ENCODE measurements at places on chromosomes 5 and 9.

- DNase-seq, result peak; percentile 81
Measured at GRCh38 chr5:132657676-132658380, at the start of gene IL13. IL13 (plus strand) TSS chr5:132658173; CDS start chr5:132658187, 14 bp downstream.

DNA sequence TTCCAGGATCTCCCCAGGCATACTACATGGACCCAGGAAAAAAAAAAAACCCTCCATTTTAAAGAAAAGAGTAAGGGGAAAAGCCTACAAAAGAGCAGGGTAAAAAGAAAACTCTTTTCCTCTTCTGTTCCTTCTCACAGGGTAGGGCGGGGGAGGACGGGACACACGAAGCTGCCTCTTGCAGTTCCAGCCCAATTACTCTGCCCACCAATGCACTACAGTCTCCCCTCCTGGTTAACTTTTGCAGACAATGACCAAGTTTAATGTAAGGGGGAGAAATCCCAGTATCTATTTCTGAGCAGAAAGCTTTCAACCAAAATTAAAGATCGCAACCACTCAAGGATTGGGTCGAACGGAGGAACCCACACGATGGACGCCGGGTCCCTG lies 1.3 kb downstream of the BRD3 start:
- no peak for DNase-seq

DNA sequence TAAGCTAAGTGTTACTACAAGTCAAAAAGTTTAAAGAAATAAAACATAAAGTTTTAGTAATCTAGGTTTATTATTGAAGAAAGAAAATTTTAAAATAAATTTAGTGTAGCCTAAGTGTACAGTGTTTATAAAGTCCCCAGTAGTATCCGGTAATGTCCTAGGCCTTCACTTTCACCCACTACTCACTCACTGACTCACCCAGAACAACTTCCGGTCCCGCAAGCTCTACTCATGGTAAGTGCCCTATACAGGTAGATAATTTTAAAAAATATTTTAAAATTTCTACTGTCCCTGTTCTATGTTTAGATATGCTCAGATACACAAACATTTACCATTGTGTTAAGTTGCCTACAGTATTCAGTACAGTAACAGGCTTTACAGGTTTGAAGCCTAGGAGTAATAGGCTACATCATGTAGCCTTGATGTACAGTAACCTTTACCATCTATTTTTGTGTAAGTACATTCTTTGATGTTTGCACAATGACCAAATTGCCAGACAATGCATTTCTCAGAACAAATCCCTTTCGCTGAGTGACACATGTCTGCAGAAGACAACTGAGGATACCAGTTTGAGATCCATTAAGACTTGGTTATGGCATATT lies 253.6 kb downstream of the TRIM32 start:
- DNase-seq, result no peak

- no peak for DNase-seq
Measured at GRCh38 chr5:131377785-131378325, 114.0 kb downstream of the CDC42SE2 start.

- no peak for DNase-seq
Measured at GRCh38 chr9:11352612-11353011, 739.8 kb upstream of the PTPRD start.

- no peak for DNase-seq
Measured at GRCh38 chr5:169751490-169751889, 114.4 kb downstream of the DOCK2 start.

DNA sequence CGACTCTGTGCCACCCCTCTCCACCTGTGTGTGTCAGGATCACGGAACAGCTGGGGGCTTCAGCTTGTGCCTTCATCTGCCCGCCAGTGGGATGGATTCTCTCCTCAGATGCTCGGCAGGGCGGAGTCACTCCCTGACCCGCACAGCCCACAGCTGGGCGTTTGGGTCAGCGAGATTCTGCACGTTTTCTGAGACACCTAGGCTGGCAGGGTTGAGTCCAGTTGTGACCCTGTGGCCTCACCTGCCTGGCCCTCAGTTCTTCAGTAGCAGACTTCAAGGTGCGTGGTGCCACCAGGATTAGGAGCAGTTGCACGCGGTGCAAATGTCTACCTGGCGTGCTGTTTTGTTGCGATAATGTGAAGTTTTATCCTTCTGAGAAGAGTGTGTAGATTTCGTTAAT lies 5.0 kb downstream of the NDUFS6 start:
- DNase-seq, result no peak

GRCh38 chr5:7420510-7421280 lies 24.8 kb downstream of the ADCY2 start:
- DNase-seq, result no peak

GRCh38 chr5:36298552-36298951 lies 3.1 kb downstream of the RANBP3L start:
- no peak for DNase-seq

- no peak for DNase-seq
Measured at GRCh38 chr9:99873531-99873930, 32.9 kb upstream of the STX17 start.

GRCh38 chr5:62354028-62354874 lies 48.2 kb downstream of the KIF2A start:
- DNase-seq, result no peak

- DNase-seq, result no peak
Measured at GRCh38 chr5:17190242-17190778, 27.1 kb upstream of the BASP1 start.

- DNase-seq, result no peak
Measured at GRCh38 chr9:84711936-84712335, 42.4 kb downstream of the NTRK2 start.

- no peak for DNase-seq
Measured at GRCh38 chr9:70534471-70534870, 120.0 kb upstream of the KLF9 start.

DNA sequence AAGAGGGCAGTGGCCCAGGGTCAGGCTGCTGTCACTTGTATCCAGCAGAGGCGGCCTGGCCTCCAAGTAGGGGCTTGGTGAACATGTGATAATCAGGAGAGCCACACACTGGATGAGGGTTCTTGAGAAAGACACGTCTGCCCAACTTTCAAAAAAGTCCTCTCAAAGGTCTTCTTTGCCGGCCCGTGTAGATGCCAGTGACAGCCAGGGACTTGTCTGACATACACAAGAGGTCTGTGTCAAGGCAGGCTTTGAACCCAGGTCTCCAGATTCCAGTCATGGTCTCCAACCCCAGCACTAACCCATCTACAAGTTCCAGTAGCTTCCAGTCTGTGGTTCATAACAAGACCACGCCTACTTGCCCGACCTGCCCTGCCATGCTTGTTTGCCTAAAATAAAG lies 7.9 kb upstream of the AMBP start:
- DNase-seq, result peak; percentile 58

- no peak for DNase-seq
Measured at GRCh38 chr5:14267991-14268708, 125.0 kb downstream of the TRIO start.

- no peak for DNase-seq
Measured at GRCh38 chr5:107099506-107099905, 571.2 kb downstream of the EFNA5 start.

DNA sequence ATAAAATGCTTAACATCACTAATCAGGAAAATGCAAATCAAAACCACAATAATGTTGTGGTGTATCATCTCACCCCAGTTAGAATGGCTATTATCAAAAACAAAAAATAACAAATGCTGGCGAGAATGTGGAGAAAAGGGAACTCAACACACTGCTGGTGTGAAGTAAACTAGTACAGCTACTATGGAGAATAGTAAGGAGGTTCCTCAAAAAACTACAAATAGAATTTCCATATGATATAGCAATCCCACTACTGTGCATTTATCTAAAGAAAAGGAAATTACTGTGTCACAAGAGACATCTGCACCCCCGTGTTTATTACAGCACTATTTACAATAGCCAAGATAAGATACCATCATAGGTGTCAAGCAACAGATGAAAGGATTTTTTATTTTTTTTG lies 214.5 kb upstream of the RASA1 start:
- no peak for DNase-seq

DNA sequence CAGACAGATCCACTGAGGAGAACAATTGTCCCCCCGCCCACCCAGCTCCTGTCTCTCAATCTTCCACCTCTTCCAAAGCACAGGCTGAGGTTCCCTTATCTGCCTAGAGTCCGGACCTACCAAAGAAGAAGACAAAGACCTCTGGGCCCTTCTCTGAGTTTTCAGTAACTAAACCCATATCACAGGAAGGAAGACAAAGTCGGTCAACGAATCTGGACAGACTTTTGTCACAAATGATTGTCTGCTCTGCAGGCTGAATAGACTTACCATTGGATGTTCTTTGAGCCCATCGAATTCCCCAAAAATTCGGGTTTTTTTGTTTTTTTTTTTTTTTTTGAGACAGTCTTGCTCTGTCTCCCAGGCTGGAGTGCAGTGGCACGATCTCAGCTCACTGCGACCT lies 58.0 kb downstream of the C9orf50 start:
- DNase-seq, result no peak

DNA sequence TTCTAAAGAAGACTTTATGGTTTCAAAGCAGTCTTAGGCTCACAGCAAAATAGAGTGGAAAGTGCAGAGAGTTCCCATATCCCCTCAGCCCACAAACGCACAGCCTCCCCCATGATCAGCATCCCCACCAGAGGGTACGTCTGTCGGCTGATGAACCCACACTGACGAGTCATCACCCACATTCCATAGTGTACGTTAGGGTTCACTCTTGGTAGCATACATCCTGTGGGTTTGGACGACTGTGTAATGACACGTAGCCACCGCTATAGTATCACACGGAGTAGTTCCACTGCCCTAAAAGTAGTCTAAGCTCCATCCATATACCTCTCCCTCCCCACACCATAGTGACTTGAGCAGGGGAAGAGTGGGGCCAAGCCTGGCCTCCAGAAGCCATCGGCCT lies 135.7 kb upstream of the PHYKPL start:
- no peak for DNase-seq

DNA sequence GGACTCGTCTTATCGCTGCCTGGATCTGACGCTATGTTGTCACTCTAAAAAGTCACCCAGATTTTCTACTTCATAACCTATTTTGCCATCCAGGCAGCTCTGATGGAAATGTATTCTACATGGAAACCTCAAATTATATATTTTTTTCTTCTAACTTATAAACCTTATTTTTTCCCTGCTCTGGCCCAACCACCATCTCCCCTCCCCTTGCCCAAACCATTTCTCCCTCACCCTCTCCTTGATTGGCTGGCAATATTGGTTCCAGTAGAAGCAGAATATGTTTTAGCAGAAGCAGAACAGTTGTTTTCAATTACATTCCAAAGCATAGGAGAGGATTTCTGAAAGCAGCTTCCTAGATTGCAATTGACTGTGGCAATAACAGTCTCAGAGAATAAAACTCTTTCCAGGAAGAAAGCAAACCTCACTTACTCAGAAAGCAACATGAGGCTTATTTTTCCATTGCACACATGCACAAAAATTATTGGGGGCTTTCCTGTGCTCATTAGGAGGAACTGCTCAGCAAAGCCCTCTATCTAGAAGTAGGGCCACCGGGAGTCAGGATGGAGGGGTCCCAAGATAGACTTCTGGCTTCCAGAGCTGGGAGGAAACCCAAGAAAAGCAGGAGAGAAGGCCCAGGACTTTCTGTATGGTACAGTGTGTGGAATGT lies 191.8 kb downstream of the ESM1 start:
- no peak for DNase-seq

GRCh38 chr9:78026416-78026815 lies 5.2 kb downstream of the GNAQ start:
- DNase-seq, result no peak

GRCh38 chr5:113269023-113269997 lies 165.5 kb downstream of the TSSK1B start:
- DNase-seq, result no peak

GRCh38 chr5:98997000-98997399 lies 68.2 kb upstream of the CHD1 start:
- no peak for DNase-seq

DNA sequence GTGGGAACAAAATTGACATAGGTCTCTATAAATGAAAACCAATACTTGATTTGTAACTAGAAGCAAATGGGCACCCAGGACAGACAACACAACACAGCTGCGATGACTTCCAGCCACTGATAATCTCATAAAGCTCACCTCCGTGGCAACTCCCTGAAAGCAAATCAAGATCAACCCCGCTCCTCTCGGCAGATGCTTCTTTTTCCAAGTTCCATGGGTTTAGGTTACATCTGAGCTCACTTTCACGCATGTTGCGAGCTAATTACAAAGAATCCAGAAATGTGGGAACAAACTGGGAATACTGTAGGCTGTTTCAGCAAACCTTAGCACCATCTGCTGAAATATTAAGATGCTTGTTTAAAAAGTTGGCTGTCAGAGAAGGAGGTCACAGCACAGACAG lies 153.9 kb downstream of the ELAVL2 start:
- DNase-seq, result no peak

DNA sequence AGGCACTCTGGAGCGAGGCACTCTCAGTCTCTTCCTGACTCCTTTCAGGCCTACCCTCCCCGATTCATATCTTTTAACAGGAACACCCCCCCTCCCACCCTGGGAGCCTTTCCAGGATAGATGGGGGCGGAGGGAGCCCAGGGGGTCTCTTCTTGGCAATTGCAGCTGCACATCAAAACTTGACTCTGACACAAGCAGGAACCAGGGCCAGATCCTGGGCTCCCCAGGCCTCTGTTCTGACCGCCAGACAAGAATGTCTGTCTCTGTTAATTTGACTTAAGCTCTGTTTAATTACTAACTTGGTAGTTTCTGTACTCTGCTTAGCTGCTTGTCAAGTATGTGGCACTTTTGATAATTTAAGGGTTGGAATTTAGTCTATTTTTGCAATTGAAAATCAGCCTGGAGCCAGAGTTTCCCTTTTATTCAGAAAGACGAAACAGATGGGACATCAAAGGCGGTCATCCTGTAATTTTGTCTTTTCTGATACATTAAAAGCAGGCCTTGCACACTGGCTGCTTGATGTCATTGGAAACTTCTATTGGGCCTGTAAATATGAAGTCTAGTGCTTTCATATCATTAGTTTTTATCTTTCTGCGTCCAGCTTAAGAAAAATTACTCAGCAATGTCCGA lies 43.3 kb downstream of the ACTL7B start:
- DNase-seq, result no peak

GRCh38 chr5:69019668-69020375 lies 74.0 kb upstream of the SLC30A5 start:
- no peak for DNase-seq

DNA sequence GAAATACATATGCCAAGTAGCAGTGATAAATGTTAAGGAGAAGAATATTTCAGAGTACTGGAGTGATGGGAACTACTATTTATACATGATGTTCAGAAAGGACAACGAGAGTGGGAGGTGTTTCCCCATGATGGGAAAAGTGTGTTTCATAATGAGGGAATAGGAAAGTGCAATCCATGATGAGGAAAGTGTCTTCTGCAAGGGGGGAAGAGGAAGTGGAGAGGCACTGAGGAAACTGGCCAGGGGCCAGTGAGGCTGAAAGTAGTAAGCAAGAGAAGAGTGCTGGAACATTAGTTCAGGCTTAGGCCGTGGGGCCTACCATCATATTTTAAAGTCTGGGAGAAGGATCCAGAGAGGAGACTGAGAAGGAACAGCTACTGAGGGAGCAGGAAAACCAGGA lies 327.2 kb downstream of the SLF1 start:
- no peak for DNase-seq

GRCh38 chr5:131396015-131396414 lies 132.2 kb downstream of the CDC42SE2 start:
- DNase-seq, result no peak

DNA sequence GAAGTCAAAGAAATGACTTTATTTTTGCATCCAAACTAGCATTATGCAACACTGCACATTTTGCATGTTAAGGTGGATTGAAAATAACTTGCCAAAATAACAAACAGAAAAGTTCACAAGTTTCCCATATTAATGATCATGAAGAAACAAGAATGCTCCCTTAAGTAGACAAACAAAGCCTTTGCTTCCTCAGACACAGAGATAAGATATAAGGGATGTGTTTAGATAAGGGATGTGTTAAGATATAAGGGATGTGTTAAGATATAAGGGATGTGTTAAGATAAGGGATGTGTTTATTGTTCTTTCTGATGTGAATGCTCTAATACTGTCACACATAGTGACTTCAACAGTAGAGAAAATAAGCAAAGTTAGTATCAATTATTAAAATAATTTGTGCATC lies 174.8 kb downstream of the GABRG2 start:
- no peak for DNase-seq
